ENCODE measurements at places on chromosomes 2 and 18.

DNA sequence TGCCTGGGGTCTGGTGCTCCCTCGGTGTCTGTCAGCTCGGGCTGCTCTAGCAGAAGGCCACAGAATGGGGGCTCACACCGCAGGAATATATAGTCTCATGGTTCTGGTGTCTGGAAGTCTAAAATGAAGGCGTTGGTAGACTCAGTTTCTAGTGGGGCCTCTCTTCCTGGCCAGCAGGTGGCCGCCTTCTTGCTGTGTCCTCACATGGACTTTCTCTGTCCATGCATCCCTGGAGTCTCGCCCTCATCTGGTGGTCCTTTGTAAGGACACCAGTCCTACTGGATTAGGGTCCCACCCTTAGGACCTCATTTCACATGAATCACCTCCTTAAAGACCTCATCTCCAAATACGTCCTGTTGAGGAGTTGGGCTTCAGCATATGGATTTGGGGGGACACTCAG lies 65.7 kb downstream of the RRM2 start:
- no peak for DNase-seq

GRCh38 chr2:237868631-237869342 lies 9.4 kb downstream of the RAMP1 start:
- DNase-seq: no peak

- DNase-seq: no peak
Observed at GRCh38 chr2:119487434-119488244, 36.6 kb downstream of the SCTR start.

GRCh38 chr2:98391581-98392270 lies 45.5 kb downstream of the CNGA3 start:
- DNase-seq: no peak

DNA sequence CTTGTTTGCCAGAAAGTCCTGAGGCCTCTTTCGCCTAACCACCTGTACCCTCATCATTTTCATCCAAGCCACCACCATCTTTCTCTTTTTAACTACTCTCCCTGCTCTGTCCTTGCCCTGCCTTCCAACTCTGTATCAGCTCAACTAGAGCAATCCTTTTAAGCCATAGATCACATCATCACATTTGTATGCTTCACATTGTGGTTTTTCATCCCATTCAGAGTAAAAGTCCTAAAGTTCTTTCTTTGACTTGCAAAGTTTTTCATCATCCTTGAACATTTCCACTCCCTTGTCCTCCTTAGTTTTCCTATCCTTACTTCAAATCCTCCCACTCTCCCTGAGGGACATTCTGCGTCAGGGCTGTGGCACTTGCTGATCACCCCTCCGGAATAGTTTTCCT lies 73.9 kb downstream of the SLC39A10 start:
- no peak for DNase-seq

GRCh38 chr2:121140734-121141133 lies 144.3 kb downstream of the TFCP2L1 start:
- no peak for DNase-seq

GRCh38 chr2:190535121-190535439 lies 558 bp upstream of the NEMP2 start:
- DNase-seq: no peak

DNA sequence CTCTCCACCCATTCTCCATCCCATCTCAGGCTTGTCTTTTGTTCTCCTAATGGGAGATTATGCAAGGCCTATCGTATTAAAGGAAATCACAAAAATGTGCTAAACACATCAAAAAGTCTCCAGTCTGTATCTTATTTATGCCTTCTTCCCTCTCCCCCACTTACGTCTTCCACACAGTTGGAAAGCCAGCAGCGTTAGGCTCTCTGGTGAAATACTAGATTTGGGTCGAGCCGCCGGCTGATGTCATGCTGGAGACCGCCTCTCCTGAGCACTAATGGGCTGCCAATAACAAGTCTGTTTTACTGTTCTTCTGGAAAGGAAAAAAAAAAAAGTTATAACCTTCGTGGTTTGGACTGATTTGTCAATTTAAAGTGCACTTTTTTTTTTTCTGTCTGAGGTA lies 182.7 kb upstream of the SIX2 start:
- DNase-seq: no peak

GRCh38 chr2:157463002-157463401 lies 19.1 kb upstream of the CYTIP start:
- DNase-seq: no peak

DNA sequence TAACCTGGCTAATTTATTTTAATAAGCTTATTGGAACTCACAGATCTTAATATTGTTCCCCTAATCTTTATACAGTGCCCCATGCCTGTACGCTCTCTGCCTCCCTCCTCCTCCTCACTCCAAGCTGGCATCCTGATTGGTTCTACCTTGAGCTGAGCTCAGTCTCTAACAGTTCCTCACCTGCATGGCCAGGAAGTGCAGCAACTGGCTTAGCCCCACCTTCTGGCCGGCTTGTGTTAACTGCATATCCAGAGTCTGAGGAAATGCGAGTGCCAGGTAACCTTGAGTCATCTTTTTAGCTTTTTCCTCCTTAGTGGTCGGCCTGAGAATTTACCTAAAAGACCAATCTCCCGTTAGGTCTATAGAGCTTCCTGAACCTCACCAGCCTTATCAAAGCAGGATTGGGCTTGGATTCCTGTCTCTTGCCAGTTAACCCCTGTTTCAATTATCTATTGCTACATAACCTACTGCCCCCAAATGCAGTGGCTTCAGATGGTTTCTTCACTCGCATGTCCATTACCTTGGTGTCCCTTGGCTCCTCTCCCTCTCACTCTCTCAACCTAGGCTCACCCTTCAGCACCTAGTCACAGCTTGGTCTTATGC lies 89.5 kb upstream of the STK39 start:
- peak; percentile 65 for DNase-seq

DNA sequence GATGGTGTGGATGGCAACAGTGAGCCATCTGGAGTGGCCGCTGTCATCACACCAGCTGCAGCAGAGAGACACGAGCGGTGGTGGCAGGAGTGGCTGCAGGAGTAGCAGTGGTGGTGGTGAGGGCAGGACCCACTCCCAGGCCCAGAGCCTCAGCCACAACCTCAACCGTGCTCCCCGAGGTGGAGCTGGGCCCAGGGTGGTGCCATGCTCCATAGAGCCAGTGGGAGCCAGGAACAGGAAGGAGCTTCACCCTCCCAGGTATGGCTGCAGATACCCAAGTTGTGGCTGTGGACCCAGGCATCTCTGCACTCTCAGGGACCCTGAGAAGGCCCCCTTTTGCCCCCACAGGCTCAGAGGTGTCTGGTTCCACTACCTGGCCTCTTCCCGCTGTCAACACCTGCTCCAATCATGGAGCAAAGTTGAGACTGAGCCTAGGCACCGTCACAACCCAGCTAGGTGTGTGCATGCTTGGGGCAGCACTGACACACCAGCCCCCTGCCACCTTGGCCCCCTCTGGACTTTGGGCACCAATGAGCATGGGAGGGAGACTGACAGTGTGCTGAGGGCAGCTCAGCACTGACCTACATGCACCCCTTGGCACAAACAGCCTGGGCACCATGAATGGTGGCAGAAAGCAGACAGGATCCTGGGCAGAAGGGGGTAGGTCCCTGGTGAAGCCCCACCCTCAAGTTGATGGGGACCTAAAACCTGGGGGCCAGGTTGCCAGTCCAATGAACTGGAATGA lies 188.9 kb downstream of the NDUFA10 start:
- no peak for DNase-seq

GRCh38 chr2:241816431-241817121 lies 7.6 kb downstream of the NEU4 start:
- DNase-seq: no peak

DNA sequence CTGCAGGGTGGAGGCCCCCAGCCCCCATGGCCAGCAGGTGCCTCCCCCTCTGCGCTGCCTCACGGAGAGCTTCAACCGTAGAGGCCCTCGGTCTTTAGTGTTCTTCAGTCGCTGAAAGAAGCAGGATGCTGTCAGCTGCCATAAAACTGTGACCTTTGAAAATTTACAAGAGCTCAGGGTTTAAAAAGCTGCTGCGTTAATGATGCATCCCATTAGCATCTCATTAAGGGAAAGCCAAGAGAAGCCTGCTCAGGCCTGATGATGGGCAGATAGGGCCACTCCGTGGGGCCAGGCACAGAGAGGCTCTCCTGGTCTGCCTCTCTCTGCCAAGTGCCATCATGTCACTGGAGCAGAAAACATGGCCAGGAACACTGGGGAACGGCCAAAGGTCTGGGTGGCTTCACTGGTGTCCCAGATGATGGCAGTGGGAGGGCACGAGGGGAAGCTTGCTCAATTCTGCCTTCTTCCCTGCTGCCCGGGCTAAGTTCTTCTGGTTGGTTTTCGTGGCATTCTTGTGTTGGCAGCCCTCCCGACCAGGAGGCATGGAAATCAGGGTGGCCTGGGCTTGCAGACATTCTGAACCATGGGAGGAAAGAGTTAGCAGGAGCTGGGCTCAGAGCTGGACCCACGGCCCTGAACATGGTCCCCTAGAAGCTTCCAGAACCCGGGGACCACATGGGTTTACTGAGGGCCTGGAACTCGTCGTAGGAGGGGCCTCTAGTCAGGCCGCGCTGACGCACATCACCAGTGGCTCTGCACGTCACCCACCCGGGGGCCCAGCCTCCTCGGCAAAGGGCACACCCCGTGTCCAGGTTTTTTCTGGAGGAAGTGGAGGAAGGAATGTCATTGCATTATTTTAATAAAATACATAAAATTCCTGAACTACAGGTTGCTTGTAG lies 250.7 kb downstream of the KLHL29 start:
- no peak for DNase-seq

- DNase-seq: no peak
Observed at GRCh38 chr18:70037431-70038061, 89.9 kb upstream of the CD226 start.

GRCh38 chr2:85071096-85071495 lies 62.1 kb upstream of the TCF7L1 start:
- no peak for DNase-seq

Data from NCI-H2029 (cell line).